Dermis blood vessel endothelial cell (primary cell): ENCODE measurements at places on chromosomes 7 and 10.

GRCh38 chr7:108441392-108441955 lies 14.8 kb downstream of the NRCAM start:
- no peak for DNase-seq

DNA sequence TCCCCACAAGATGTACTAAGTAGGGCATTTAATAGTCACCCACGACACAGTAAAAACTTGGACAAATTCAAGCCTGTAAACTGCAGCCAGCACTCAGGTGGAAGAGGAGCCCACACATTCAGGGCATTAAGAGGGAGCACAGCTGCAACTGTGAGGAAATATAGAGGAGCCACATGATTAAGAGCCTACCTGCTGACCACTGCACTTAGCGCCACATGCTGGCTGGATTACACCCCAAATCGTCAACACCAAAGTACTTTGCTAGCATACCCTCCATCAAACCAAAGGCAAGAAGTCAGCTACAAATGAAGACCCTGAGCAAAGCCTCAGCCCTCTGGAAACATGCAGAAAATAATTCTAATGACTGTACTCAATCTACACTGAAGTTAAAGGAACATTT lies 322.3 kb upstream of the PLXDC2 start:
- no peak for DNase-seq

DNA sequence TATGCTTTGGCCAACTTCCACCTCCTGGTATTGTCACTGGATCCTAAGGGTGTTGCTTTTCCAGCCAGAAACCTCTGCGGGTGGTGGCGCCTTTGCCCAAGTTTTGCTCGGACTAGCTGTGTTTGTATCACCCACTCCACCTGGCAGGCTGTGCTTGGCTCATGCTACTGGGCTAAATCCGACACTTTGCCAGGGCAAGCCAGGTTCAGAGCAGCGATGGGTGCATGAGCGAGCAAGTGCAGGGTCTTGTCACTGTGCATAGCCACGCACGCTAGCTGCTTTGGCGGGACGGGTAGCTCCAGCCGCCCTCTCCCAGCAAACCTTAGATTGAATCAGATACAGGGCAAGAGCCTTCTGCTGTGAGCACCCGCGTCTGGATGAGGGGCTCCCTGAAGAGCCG lies 737.5 kb downstream of the PCDH15 start:
- no peak for DNase-seq

DNA sequence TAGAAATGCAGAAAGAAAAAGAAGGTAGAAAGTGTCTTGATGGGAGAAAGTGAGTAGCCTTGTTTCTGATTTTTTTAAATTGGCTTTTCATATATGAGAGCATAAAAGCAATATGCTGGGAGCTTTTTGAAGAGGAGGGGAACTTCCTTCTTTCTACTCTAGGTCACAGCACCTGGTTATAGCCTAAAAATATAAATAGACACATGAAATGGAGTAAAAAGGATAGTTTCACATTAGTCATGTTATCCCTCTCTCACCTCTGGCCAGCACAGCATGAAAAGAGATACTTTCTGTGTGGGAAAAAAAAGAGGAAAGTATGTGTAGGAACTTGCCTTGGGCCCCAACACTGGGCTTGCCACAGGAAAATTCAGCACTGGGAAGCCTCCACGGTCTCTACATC lies 292.2 kb upstream of the ZWINT start:
- no peak for DNase-seq

DNA sequence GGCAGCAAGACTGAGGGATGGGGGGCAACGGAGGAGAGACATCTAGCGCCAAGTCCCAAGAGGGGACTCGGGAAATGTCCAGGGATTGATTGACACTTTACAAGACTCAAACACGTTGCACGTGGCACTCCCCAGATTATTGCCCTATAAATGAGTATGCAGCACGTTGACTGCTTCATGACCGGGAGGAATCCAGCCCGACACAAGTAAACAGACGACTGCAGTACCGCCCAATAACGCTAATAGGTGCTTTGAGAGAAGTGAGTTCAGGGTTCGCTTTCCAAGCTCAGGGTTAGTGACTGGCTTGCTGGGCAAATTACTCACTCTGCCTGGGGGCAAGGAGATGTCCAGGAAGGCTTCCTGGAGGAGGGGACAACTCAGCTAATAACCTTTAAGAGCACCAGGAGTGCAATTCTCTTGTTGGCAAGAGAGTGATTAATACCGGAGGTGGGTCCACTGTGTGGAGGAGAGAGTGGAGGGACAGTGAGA lies 73.3 kb upstream of the MYL10 start:
- no peak for DNase-seq

- DNase-seq, result no peak
Observed at GRCh38 chr7:29342761-29343160, 148.2 kb downstream of the CHN2 start.

DNA sequence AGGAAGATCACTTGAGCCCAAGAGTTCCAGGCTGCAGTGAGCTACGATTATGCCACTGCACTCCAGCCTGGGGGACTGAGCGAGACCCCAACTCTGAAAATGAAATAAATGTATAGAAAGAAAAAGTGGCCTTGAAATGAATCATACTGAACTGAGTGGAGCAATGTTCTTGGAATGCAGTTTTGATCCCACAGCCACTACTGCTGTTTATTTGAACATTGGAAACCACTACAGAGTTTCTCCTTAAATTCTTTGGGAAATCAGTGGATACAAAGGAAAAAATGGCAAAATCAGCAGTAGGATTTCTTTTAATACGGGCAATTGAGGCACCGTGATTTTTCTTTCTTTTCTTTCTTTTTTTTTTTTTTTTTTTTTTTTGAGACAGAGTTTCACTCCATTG lies 637.4 kb downstream of the GALNT17 start:
- no peak for DNase-seq

DNA sequence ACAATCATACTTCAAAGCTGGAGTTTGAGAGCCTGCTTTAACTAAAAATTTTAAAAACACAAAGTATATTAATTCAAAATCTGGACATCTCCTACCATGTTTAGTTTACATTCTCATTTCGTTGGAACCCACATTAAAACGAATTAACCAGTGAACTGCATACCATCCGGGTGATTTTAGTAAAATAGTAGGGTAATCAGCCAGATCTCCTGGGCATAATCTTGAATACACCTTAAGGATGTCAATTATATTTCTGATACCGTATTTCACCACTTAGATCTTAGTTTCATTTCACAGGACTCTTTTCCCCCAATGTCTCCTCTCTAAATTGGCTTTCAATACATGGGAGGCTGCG lies 175.6 kb upstream of the PFKP start:
- DNase-seq, result no peak

DNA sequence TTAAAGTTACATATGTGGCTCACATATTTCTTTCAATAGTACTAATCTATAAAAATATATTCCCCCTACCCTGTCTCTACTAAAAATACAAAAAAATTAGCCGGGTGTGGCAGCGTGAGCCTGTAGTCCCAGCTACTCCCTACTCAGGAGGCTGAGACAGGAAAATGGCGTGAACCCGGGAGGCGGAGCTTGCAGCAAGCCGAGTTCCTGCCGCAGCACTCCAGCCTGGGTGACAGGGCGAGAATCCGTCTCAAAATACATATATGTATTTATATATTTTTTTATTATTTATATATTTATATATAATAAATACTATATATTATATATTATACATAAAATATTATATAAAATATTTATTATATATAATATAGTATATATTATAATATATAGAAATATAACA lies 69.7 kb upstream of the GRM3 start:
- DNase-seq, result no peak
